ENCODE measurements at places on chromosomes 11 and 22. TPM values are rescaled to one million over a fixed set of nuclear protein-coding genes. Genes with fewer than 3 reads are reported as not detected.

Gene UCP3
- 2.0 TPM for total RNA-seq

Gene NAT10
- total RNA-seq = 73.4 TPM

Gene ABCG4
- not detected for total RNA-seq

Gene CCDC15
- total RNA-seq = 7.9 TPM

Gene ACTN3
- total RNA-seq = 0.05 TPM

Data from activated naive CD4-positive, alpha-beta T cell treated with anti-CD3 and anti-CD28 coated beads, Interleukin-2, amount 10 ng/mL, durations not matched to agents 5 hours and 36 hours (primary cell).